KG1 (cell line): ENCODE measurements at places on chromosomes 2 and 18.

GRCh38 chr2:28216331-28216730 is 176.3 kb upstream of the FOSL2 start:
- DNase-seq = no peak

GRCh38 chr2:227861011-227861410 is 10.4 kb upstream of the DAW1 start:
- no peak for DNase-seq

DNA sequence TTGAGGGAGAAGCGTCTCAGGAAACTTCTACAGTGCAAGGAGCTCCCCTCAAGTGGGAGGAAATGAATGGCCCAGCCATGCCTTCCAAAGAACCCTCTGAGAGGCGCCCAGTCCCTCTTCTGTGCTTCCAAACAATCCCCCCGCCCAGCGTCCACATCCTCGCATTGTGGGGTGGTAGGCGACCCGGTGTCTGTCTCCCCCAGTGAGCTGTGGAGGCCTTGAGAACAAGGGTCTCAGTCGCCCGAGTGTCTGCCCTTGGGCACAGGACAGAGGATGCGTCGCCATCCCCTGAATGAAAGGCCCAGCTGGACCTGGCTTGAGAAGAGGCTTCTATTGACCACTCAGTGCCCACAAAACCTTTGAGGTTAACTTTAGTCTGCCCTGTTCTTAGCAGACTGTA is 29.7 kb downstream of the INPP5D start:
- DNase-seq = no peak

GRCh38 chr2:181300600-181301291 is 156.4 kb upstream of the ITGA4 start:
- peak; percentile 70 for DNase-seq

DNA sequence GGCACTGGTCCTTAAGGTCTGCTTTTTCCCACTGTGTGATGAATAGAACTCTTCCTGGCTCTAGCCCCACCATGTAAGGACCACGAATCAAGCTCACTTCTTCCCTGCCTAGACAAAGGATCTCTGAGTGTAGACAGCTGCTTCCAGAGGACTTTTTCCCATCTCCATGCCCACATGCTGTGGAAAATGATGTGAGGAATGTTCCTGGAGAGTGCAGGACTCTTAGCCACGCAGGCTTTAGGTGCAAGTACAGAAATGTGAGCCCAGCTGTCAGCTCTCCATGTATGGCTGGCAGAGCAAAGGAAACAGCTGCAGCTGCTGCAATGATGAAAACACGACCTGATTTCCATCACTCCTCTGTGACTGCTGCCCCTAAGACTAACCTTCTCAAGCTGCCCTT is 35.5 kb downstream of the NXPH2 start:
- DNase-seq = no peak

- no peak for DNase-seq
Observed at GRCh38 chr2:38526195-38526594, 76.5 kb downstream of the HNRNPLL start.

DNA sequence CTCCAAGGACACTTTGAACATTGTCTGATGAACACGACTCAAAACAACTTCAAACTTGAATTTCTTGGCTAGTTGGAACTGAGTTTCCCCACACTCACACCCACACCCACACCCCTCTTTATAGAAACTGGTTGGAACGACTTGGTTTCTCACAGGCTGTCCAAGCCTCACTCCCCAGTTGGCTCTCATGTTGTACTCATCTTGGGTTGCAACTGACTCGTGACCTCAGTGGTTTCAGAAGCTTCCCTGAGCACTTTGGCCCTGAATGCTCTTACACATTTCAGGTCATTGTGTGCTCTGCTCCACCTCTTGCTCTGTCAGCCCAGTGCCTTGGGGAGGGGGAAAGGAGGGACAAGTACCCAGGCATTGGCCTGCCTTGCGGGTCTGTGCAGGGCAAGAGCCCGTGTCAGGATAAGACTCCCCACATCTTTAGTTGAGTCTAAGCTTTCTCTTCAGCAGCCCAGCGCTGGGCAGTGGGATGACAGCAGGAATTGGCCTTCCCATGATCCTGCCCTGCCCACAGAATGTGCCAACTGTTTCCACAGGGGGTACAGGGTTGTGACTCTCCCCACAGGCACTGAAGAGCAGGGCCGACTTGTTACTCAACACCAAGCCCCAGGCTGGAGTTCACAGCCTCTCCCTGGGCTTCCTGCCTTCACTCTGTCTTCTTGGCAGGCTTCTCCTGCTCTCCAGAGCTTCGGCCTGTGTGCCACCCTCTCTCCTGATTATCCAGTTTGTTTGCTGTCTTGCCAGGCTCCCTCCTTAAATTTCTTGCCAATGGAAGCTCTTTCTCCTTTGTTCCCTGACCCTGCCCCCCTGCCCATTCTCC is 104.6 kb downstream of the RTN4 start:
- no peak for DNase-seq

DNA sequence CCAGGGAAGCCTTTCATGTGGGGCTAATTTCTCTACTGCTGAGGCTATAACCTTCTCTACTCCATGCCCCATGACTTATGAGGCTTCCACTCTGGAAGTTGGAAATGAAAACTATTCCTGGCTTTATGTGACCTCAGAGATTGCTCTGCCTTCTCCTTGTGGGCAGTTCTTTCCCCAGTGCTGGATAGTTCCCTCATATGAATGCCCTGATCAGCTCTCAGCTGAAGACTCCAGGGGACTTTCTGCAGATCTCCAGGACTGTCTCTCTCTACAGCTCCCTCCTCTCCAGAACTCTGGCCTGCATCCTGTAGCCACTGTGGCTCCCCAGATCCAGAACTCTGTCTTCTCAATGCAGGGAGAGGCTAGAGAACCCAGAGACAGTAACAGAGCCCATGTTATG is 235.1 kb downstream of the SEPTIN10 start:
- DNase-seq = no peak

DNA sequence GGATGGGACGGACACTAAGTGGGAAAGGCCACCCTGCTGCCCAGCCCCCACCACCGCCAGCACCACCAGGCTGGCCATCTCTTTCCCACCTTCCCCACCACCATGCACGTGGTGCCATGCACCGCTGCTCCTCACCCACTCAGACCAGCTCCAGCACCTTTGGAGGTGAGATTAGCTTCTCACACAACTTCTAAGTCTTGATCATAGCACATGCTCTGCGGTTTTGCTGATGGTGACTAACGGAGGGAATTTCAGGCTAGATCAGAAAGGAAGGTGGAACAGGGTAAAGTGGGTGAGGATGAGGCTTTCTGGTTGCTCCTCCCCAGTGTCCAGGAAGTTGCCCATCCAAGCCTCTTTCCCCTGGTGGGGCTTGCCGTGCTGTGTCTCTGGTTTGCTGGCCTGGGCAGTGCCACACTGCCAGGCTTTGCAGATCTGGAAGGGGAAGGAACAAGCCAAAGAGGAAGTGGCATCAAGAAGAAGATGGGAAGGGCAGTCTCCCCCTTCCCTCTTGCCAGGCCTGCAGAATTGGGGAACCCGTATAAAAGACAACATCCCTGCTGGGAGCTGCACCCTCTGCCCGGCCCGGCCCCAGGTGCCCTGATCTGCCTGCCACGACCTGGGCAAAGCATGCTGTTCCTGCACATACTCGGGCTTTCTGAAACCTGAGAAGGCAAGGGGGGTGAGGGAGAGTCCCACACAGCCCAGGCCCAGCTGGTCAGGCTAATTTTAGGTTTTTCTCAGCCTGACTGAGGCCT is 44.3 kb upstream of the CAB39 start:
- DNase-seq = no peak

GRCh38 chr18:46334868-46335281 is 230.7 kb downstream of the HAUS1 start:
- no peak for DNase-seq

DNA sequence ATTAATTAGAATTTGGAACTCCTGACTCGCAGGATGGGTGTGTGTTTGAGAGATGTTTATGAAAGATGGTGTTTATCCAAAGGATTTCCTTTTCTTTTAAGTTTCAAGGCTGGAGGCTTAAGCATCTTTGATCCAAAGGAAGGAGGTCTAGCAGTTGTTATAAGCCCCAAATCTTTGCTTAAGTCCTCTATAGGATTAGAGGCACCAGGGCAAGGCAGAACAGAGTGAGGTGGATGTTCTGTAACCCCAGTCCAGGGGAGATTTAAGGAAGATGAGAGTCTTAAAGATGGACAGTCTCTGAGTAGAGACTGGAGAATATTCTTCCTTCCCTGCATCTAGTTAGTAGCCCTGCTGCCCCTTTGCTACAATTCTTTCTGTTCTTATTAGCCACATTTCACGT is 17.5 kb downstream of the LBH start:
- no peak for DNase-seq

- DNase-seq = no peak
Observed at GRCh38 chr2:42138163-42139015, 30.8 kb upstream of the EML4 start.

GRCh38 chr2:231488331-231488730 is 24.0 kb upstream of the NCL start:
- DNase-seq = no peak

GRCh38 chr2:235170016-235170415 is 218.2 kb downstream of the SH3BP4 start:
- no peak for DNase-seq

GRCh38 chr2:190840569-190841172 is 40.0 kb upstream of the GLS start:
- DNase-seq = no peak

DNA sequence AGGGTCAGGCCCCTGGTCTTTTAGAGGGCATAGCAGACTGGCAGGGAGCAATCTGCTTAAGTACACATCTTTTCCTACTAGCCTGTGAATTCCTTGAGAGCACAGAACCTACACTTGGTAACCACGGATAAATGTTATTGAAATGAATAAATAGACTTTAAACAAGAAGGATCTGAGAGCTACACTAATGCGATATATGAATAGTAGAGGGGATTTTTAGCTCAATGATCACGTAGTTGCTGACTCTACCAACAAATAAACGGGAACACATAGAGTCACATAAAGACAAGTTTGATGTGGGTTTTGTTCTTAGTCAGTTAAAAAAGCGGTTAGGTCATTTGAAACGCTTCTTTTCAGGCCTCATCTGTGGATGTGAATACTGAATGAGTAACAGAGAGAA is 290.3 kb upstream of the CCDC68 start:
- DNase-seq = no peak

DNA sequence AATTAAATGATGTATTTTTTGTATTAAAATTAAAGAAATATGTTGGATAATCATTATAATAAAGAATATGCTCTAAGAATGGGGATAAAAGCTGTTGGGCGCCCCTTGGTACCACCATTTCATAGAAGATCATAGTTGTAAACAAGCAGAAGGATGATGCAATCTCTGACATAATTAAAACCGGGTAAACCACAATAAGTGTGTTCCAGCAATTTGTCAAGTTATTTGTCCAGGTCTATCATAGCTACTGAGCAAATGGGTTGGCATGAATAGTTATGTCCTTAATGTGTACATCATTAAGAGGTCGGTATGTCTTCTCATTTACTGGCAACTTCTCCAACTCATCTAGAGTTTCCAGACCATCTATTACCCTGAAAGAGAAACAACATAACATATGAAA is 6.7 kb upstream of the CLK1 start:
- DNase-seq = no peak

GRCh38 chr2:131034122-131035051 is 58.9 kb downstream of the FAM168B start:
- DNase-seq = no peak

DNA sequence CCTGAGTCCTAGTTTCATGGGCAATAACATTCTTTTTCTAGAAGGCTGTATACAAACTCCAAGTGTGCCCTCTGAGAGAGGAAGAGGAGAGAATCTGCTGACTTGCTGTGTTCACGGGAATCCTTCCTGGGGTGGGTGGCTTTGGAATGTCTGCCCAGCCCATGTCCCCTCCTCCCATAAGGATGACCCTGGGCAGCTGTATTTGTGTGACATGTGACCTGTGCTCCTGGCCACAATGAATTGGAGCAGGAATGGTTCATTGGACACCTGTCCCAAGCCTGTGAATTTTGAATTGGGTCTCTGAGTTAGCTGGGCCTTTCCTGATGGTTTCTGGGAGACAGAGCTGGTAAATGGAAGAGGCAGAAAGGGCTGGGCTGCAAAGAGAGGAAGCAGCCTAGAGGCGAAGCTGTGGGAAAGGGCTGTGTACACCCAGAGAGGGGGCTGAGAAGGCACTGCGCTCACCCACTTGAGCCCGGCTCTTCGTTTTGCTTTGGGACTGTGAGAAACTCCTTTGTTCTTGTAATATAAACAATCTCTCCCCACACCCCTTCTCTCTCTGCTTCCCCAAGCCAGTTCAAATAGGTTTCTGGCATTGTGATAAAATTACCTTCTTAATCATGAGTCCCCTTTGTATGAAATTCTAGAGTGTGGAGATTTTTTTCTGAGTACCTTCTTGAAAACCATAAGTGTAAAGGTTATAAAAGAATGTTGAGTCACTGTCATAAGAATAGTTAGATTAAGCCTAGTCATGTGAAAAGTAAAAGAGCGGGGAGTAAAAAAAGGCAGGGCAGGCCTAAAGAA is 49.8 kb downstream of the SLC4A5 start:
- DNase-seq = no peak

GRCh38 chr2:238606311-238606710 is 179.6 kb downstream of the ASB1 start:
- no peak for DNase-seq

- no peak for DNase-seq
Observed at GRCh38 chr2:62229082-62229605, 33.2 kb downstream of the B3GNT2 start.

DNA sequence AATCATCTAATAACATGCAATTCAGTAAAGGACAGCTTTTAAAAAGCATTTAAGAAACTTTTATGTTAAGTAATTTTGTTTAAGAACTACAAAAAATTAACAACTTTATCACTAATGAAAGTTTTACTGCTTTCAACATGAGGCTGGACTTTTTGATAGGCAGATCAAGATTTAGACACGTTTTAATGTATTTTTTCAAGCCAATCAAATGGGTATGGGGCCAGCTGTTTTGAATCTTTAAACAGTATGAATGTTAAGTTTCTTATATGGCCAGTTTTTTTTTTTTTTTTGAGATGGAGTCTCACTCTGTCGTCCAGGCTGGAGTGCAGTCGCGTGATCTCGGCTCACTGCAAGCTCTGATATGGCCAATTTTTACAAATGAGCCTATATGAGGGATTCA is 73.1 kb downstream of the ST6GAL2 start:
- no peak for DNase-seq

DNA sequence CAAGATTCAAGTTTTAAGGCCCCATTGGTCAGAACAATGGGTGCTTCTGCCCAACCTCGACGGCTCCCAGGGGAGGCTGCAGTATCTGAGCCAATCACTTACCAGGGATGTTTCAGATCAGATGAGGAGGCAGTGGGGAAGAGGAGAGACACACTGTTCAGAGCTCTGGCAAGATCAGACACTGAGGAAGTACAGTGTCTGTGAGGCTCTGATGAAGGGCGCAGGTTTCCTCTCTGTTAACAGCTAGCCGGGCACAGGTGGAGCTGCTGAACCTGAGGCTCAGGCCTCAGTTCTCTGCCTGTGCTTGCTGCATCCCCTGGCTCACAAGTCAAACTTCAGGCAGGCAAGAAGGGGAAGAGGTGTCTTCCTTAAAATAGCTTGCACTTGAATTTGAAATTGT is 69.7 kb downstream of the TPO start:
- DNase-seq = no peak

GRCh38 chr18:71327441-71327840 is 1038.6 kb downstream of the SOCS6 start:
- no peak for DNase-seq

- DNase-seq = no peak
Observed at GRCh38 chr2:19232312-19232711, 126.1 kb downstream of the OSR1 start.

GRCh38 chr2:66496670-66497420 is 61.9 kb downstream of the MEIS1 start:
- DNase-seq = no peak
